ENCODE measurements at places on chromosomes 12 and 14.

GRCh38 chr12:122834104-122834920, 945 bp upstream of the HIP1R start:
- DNase-seq = no peak

DNA sequence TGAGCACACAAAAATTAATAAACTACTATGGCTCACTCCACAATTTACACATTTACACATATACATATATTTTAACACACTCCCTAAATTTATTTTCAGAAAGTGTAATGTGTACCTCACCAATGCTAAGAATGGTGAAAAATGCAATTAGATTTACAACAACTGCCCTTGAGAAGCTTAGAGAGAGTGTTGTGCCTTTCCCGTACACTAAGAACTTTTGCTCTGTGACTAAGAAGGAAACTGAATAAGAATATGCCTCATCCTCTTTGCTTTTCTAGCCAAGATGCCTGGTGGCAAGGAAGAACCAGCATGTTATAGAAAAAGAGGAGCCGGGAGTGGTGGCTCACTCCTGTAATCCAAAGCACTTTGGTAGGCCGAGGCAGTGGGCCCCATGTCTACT, 62.3 kb downstream of the SINHCAF start:
- DNase-seq = no peak

DNA sequence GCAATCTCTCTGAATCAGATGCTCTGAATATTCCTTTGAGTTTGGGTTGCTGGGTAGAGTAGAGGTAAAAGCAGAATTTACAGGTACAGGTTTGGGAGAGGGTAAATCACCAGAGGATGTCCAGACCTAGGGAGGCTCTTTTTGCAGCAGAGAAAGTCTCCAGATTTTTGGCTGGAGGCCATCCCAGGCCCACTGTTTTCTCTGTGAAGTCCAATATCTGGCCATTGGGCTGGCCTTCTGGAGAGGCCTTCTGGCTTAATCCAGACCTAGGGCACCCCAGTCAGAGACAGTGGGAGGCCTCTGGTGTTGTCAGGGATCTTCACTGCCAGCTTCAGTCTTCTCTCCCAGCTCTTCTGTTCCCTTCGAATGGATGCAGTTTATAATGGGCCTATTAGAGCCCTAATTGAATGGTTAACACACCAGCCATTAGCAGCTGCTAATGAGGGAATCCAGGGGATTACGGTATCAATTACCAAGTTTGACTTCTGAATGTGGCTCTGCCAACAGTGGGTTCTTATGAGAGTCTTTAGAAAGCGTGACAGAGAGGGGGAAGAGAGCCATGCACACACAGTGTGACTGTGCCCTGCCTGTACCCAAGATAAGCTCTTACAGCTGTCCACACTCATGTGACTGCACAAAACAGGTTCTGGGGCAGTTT, 183.1 kb downstream of the EMP1 start:
- no peak for DNase-seq

- peak; percentile 23 for DNase-seq
Observed at GRCh38 chr12:62190689-62191490, 69.3 kb upstream of the USP15 start.

- DNase-seq = no peak
Observed at GRCh38 chr12:3302401-3303041, 188.5 kb upstream of the PRMT8 start.

DNA sequence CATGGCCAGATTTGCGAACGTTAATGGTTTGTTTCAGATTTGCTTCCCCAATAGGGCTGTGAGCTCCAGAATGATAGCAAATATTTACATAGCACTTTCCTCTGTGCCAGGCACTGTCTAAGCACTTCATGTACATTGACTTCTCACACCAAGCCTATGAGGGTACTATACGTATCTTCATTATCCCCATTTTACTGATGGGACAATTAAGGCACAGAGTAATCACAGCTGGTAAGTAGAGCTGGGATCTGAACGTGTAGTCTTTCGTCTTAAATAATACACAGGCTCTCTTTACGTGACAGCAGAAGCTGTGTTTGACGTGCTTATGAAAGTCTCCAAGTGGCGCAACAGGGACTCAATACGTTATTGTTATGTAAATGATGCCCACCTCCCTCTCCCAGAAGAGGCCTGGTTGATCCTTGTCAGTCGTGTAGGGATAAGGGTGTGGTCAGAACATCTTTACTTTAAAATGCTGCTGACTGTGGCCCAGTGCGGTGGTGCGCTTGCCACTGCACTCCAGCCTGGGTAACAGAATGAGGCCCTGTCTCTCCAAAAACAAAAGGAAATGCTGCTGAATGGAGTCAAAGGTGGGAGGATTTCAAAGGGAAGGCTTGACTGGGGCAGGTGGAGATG, 66.3 kb upstream of the TCL1B start:
- no peak for DNase-seq

- DNase-seq = no peak
Observed at GRCh38 chr14:103382376-103382775, 2.8 kb upstream of the MARK3 start.

- no peak for DNase-seq
Observed at GRCh38 chr14:96614481-96614881, 112.3 kb downstream of the PAPOLA start.

GRCh38 chr14:57478050-57478449, 15.6 kb downstream of the CCDC198 start:
- no peak for DNase-seq

GRCh38 chr12:1130164-1130563, 139.1 kb downstream of the ERC1 start:
- DNase-seq = no peak

DNA sequence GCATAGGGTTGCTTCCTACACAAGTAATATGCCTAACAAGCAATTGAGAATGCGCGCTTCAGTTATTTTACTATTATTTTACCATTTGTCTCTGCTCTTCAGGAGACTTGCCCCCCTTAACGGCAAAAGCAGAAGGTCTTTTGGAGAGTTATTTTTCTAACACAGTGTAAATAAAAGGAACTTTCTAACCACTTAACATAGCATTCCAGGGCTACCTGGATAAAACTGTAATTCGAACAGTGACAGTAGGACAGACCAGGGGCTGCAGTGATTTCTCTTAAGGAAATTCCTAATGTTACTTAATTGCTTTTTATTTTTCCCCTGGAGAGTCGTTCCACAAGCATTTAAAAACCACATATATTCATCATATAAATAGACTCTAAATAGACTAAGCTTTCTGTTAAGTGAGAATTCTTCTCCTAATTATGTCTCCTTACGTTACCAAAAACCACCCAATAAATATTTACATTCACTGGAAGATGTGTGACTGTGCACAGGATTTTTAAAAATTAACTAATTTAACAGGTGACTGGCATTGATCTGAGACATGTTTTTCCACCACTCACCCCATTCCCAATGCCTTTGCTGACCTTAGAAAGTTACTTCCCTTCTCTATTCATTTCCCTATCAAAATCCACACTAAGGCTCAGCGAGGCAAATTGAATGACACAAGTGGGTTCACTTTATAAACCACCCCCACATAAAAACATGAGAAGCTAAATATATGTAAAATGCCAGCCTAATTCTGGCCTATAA, 72.4 kb downstream of the RNF34 start:
- no peak for DNase-seq

DNA sequence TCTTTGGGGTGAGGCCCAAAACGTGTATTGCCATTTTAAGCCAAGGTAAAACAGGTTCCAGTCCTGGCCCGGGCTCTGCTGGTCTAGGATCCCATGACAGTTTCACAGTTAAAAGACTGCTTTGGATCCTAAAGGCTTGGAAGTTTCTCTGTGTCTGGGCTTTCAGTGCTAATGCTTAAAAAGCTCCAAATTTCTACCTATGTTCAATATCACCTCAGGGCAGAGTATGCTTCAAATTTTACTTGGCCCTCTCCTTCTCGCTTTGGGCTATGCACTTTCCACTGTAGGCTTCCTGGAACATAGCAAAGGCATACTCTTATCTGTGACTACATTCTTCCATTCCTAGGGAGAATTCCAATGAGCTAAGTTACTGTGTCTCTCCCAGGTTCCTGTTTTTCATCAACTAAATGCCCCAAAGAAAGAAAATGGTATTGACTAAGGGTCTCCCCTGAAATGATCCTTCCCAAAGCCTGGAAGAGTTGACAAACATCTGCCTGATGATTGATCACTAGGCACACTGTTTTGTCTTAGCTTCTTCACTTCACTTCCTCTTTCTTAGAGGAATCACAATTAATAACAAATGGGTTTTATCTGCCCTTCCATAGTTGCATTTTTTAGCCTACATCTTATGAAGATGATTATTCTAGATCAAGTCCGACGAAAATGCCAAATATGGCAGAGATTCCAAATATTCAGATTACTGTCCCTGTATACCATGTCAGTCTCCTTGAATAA, 79.4 kb downstream of the TMTC2 start:
- DNase-seq = no peak

GRCh38 chr12:102629262-102629888, 149.0 kb upstream of the IGF1 start:
- no peak for DNase-seq

GRCh38 chr14:33833706-33834465, 117.0 kb downstream of the EGLN3 start:
- DNase-seq = no peak

- no peak for DNase-seq
Observed at GRCh38 chr12:103806803-103807202, 34.2 kb downstream of the NT5DC3 start.

GRCh38 chr12:26870491-26871419, 37.8 kb upstream of the ITPR2 start:
- DNase-seq = no peak

DNA sequence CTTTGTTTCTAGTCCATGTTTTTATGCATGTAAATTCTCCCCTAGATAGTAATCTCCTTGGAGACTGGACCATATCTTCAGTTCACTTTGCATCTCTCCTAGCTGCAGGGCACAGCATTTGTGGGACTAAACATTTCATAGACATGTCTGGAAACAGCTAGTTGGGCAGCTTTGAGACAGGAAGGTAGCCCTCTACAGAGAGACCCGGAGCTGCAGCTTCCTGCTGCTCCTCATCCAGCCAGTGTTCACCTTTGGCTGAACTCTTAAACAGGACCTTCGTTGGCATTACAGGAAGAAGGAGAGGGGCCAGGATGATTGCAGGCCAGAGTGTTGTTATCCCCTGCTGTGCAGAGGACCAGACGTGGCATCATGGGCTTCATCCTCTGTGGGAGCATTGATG, 52.9 kb downstream of the GNS start:
- DNase-seq = no peak

GRCh38 chr12:112978163-112979040, at the start of gene OAS2:
Gene OAS2, plus strand, starts transcription at chr12:112978519. Its CDS starts 90 bp downstream, at chr12:112978609.
- DNase-seq = peak; percentile 86

- no peak for DNase-seq
Observed at GRCh38 chr12:77645966-77646598, 184.6 kb upstream of the NAV3 start.

GRCh38 chr14:70884595-70885342, 22.5 kb upstream of the PCNX1 start:
- DNase-seq = peak; percentile 54

- no peak for DNase-seq
Observed at GRCh38 chr14:69979882-69980281, 100.7 kb downstream of the SMOC1 start.

DNA sequence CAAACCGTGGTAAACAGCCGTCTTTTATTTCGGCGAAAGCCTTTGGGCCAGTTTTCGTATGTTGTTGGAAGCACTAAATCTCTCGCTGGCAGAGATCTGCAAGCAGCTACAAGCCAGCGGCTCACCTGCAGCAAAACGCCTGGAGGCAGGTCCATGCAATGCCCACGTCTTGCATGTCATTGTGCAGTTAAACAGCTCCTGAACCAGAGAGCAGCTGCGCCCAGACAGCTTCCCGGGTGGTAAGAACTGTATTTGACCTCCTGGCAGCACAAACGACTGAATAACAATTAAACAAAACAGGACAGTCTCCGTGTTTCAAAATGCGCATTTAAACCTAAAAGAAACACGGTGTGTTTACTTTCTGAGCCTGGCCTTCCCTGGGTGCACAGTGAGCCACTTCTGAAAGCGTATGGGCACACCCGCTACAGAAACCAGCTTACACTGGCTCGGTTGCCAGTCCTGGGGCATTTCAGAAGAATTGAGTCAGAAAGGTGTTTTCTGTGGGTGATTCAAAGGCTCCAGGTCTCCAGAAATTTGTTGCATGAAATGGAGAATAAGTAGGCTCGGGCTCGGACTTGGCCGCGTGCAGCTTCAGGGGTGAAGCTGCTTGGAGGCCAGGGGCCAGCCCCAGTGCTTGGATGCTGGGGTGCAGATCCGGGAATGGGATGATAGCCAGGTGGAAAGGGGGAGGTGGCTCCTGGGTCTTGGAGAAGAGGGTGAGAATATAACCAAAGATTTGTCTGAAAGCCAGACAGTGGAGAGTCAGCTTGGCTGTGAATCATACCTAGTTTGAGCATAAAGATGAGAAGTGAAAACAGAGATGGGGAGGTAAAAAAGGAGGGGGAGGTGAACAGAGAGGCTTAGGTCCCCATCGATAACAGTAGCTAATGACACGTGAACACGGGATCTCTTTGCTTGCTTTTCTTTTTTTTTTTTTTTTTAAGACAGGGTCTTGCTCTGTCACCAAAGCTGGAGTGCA, 24.9 kb upstream of the FZD10 start:
- peak; percentile 20 for DNase-seq

GRCh38 chr14:90058876-90059458, 2.8 kb upstream of the KCNK13 start:
- no peak for DNase-seq

DNA sequence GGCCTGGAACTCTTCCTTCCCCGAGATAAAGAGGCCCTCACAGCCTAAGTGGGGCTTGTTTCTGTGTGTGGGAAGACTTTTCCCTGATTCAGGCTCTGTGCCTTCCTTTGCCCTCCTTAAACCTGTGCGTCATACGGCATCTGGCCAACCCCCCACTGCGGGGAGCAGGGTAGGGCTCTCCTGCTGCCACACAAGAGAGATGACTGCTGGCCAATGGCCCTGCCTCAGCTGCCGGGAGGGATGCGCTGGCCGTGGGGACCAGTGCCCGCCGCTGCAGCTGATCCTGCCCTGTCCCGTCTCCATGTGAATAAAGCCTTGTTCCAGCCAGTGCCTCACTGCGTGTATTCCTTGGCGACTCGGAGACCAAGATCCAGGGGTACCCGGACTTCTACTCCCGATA, 42.5 kb upstream of the BEGAIN start:
- DNase-seq = no peak

GRCh38 chr14:105326891-105327694, 12.5 kb downstream of the PACS2 start:
- no peak for DNase-seq

- DNase-seq = no peak
Observed at GRCh38 chr12:124094733-124095132, 121.7 kb downstream of the ZNF664 start.

- DNase-seq = no peak
Observed at GRCh38 chr12:68565391-68565903, 45.3 kb upstream of the RAP1B start.

DNA sequence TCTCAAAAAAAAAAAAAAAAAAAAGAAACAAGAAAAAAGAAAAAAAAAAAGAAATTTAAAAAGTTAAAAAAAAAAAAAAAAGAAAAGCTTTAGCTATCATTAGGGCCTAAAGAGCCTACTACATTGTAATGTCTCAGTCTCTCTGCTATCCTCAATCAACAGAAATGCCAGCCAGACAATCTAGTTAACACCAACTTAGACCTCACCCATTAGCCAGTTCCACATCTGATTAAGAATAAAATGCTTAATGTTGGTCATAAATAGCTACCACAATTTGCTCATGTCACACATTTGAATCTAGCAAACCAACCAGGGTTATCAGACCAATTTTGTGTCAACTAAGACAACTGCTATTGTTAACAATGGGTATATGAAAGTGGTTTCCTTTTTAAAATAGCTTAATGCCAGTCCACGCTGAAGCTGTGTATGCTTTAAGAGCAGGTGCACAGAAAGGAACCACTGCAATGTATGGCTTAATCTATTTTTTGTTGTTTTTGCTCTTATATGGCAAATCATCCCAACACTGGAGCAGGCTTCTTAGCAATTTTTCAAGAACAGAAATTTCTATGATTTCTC, 45.5 kb upstream of the SELPLG start:
- no peak for DNase-seq

All from activated CD4-positive, alpha-beta T cell treated with anti-CD3 and anti-CD28 coated beads for 48 hours (primary cell).